ENCODE measurements at places on chromosomes 2 and 18. TPM values are rescaled to one million over a fixed set of nuclear protein-coding genes. Genes with fewer than 3 reads are reported as not detected.

Gene ALLC
- total RNA-seq: not detected

Gene UGT1A7
- not detected for total RNA-seq

- peak overlapping the region; percentile 60 for H3K4me3 ChIP-seq
- peaks cover 15% of the 10 kb centered on the region for H3K36me3 ChIP-seq
- H3K4me1 ChIP-seq: peaks cover 3% of the 10 kb centered on the region
- no peaks in the 10 kb centered on the region for H3K27me3 ChIP-seq
- no peak for DNase-seq
- H3K27ac ChIP-seq: peak overlapping the region; percentile 84
Measured at GRCh38 chr2:55519938-55520885, 694 bp downstream of the CFAP36 start.

Gene LBX2
- total RNA-seq: 3.0 TPM

DNA sequence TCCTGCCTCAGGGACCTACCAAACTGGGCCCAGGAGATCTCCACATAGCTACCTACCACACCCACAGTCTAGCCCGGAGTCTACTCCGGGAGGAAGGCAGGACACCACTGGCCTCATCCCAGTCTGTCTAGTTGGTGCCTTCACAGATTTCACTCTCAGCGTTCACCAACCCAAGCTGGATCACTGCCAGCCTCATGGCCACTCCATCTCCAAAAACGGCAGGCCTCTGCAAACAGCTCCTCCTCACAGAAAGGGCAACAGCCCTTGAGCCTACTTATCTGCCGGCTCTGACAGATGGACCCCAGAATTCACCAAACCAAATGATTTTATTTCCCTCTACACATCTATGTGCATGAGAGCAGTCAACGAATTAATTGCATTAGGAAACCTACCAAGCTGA is 61.3 kb downstream of the NCKAP5 start:
- no peak for DNase-seq
- no peaks in the 10 kb centered on the region for H3K27me3 ChIP-seq
- peaks cover 6% of the 10 kb centered on the region for H3K4me1 ChIP-seq
- H3K4me3 ChIP-seq: no peak overlapping the region
- H3K36me3 ChIP-seq: no peaks in the 10 kb centered on the region
